Naive thymus-derived CD4-positive, alpha-beta T cell (primary cell): ENCODE measurements at places on chromosomes 4 and X.

- no peak for DNase-seq
Measured at GRCh38 chr4:113998079-113998478, 18.6 kb upstream of the ARSJ start.

GRCh38 chr4:152938237-152938947 lies 2.3 kb downstream of the FHDC1 start:
- no peak for DNase-seq

DNA sequence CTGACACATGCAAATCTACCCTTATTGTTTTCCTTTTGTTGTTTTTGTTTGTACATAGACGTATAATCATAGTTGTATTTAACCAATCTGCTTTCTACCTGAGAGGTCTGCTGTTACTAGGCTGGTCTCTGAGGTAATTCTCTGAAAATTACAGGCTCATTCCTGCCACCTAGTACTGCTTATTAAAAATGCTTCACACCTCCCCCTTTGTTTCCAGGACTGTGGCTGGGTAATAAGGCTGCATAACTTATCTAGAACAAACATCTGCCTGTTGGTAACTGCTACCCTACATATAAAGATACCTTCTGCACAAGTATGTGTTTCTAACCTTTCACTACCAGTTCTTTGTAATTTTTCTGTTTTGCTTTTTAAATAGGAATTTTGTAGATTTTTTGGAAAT lies 34.2 kb downstream of the COX7B2 start:
- no peak for DNase-seq

DNA sequence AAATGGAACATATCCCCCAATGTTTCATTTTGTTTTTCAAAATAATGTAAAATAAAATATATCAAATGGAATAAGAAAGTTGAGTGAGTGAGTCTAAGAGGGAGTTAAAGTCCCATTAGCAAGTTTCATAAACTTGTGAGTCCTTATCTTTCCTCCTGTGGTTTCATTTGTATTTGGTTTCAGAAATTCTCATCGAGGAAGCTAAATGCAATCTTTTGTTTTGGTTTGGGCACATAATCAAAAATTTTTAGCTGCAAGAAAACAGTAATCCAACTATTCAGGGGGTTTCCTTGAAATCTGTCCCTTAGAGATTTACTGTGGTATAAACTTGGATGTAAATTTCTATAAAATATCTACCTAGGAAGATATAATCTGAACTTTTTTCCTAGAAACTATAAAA lies 124.2 kb downstream of the CAMK2D start:
- DNase-seq, result no peak

- DNase-seq, result no peak
Measured at GRCh38 chr4:85986266-85986665, 373.6 kb downstream of the MAPK10 start.

DNA sequence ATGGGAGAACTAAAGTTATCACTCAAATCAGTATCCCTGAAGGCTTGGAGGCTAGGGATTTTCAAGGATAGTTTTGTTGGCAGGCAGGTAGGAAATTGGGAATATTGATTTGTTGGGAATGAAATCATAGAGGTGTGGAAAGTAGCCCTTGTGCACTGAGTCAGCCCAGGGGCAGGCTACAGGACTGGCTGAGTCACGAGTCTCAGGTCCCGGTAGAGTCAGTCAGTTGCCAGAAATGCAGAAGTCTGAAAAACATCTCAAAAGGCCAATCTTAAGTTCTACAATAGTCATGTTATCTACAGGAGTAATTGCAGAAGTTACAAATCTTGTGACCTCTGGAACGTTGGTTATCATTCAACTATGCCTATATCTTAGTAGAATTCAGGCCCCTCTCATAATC lies 153.1 kb downstream of the GC start:
- no peak for DNase-seq

DNA sequence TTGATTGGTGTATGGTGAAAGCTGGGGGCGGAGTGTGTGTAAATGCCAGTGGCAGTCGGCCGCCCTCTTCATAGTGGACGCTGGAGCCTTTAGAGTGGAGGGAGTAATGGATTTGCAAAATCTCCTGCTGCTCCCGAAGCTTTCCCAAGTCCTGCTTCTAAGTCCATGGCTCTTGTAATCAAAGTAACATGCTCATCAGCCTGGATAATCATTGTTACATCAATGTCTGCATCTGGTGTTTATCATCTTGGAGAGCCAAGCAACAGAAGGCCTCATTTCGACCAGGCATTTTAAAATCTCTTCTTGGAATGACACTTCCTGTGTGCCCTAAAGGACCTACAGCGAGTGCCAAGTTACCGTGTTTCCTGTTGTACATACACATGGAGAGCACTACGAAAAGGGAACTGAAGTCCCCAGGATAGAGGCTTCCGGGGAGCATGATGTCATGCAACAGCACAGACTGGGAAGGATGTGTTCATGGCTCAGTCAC lies 32.2 kb downstream of the UNC5C start:
- DNase-seq, result no peak

- no peak for DNase-seq
Measured at GRCh38 chrX:69504626-69505612, 793 bp downstream of the NALF2 start.

DNA sequence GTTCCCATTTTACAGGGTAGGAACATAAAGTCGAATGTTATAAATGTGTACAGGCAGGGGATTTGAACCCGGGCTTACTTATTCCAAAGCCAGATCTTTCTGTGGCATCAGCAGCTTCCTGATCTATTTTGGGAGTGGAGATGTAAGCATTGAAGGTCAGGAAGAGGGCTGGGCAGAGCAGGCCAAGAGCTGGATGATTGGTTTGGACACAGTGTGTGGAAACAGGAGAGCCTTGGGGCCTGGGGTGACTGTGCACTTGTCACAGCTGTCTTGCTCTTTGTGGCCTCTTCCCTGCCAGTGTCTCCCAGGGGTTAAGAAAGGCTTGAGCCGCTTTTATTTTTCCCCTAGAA lies 127.9 kb upstream of the ENPP6 start:
- DNase-seq, result no peak

DNA sequence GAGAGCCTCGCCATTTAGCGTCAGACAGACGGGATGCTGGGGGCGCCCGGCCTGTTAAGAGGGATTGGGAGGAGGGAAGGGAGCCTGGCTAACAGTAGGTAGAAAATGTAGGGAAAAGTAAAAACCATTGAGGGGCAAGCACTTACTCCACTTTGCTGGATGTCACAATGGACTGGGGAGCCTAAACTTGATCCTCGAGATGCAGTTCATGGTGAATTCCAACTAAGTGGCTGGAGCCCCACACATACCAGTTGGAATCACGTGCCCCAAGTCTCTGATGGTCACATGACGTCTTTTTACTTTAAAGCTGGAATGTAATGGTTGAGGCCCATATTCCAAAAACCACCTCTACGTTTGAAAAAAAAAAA lies 1.5 kb downstream of the PLS3 start:
- no peak for DNase-seq

GRCh38 chr4:4984186-4984585 lies 35.1 kb downstream of the CYTL1 start:
- no peak for DNase-seq

- DNase-seq, result no peak
Measured at GRCh38 chrX:119648421-119648775, 42.2 kb upstream of the NKRF start.

- DNase-seq, result no peak
Measured at GRCh38 chr4:154478547-154478946, 13.1 kb downstream of the DCHS2 start.

GRCh38 chr4:129129143-129129542 lies 33.2 kb downstream of the C4orf33 start:
- DNase-seq, result no peak

DNA sequence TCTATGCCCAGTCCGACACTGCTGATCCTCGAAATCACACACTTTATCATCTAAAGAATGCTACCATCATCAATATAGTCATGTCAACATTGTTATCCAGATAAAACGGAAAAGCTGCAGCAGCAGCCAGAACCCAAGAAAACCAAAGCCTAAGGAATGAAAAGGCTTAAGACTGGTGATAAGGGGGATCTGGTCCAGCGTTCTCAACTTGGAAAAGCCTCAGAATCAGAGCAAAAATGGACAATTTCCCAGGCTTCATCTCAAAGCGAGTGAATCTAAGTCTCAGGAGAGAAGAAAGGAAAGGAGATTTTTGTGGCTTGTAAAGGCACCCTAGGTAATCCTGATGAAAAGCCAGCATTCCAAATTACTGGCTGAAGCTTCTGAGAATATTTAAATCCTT lies 8.2 kb downstream of the ZNF518B start:
- DNase-seq, result no peak

GRCh38 chr4:134470544-134470943 lies 269.0 kb upstream of the PABPC4L start:
- DNase-seq, result no peak

DNA sequence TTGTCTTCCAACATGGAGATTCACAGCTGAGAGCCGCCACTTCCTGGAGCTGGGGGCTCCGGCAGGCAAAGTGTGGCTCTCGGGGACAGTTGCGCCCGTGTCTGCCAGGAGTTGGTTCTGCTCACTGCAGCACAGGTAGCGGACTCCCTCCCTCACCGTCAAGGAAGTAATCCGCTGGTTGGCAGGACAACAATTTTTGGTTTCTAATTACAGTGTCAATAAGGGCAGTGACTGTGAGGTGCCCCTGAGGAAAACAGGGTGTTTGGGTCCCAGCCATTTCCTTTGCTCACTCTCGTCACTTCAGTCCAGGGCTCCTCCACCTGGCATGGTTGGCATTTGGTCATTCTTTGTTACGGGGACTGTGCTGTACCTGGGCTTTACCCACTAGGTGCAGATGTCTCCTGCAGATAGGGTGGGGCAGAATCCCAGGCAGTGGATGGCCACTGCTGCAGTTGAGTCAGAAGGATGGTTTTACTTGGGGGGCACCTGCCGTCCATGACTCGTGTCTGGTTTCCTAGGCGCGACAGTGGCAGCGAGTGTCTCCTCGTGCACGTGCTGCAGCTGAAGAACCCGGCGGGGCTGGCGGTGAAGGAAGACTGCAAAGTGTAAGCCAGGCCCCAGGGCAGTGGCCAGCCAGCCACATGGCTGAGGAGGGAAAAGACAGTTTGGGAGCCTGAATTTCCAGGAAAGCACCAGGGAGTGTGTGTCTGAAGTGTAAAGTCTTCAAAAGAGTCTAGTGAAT lies 32.1 kb upstream of the CLCN4 start:
- no peak for DNase-seq

- DNase-seq, result no peak
Measured at GRCh38 chrX:134174859-134175258, 62.1 kb upstream of the CCDC160 start.

DNA sequence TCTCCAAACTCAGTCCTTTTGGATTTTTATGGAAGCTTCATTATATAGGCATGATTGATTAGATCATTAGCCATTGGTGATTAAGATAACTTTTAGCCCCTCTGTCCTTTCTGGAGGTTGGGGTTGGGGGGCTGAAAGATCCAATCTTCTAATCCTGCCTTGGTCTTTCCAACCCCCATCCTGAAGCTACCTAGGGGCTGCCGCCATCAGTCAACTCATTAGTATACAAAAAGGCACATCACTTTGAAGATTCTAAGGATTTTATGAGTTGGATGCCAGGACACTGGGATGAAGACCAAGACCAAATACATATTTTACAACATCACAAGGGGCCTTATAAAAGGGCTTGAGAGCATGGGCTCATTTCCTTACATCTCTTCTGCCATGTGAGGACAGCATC lies 47.5 kb downstream of the CYTL1 start:
- no peak for DNase-seq
